ENCODE measurements at places on chromosomes 3 and 15.
A peak's percentile ranks its signal among the peaks of the same experiment; 100 is the strongest.

GRCh38 chr15:23422946-23423708 lies 23.9 kb downstream of the GOLGA6L2 start:
- no peaks in the 10 kb centered on the region for H3K27me3 ChIP-seq
- DNase-seq, result peak; percentile 15
- H3K4me1 ChIP-seq, result no peaks in the 10 kb centered on the region

- no peaks in the 10 kb centered on the region for H3K27me3 ChIP-seq
- DNase-seq, result no peak
- H3K4me3 ChIP-seq, result no peak overlapping the region
Observed at GRCh38 chr3:128081846-128082245, 29.6 kb downstream of the SEC61A1 start.

DNA sequence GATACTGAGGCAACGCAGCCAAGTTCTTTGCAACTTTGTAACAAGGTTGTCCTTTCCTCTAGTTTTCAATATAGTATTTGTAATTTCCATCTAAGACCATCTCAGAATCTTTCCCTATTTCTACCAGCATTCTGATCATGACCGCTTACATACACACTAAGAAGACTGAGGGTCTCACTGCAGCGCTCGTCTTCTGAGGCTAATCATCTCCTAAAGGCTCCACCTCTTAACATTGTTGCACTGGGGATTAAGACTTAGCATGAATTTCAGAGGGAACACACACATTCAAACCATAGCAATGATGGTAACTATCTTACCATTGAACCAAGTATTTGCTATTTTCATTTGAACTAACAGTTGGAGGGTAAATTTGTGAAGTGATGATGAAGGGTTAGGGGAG lies 463.3 kb upstream of the CCDC54 start:
- H3K36me3 ChIP-seq, result no peaks in the 10 kb centered on the region
- H3K27ac ChIP-seq, result no peak overlapping the region
- no peaks in the 10 kb centered on the region for H3K27me3 ChIP-seq
- no peaks in the 10 kb centered on the region for H3K4me1 ChIP-seq

- no peaks in the 10 kb centered on the region for H3K4me1 ChIP-seq
- no peaks in the 10 kb centered on the region for H3K27me3 ChIP-seq
- no peaks in the 10 kb centered on the region for H3K36me3 ChIP-seq
- H3K4me3 ChIP-seq, result no peak overlapping the region
Observed at GRCh38 chr3:149990423-149990948, 19.8 kb upstream of the PFN2 start.

- H3K27me3 ChIP-seq, result no peaks in the 10 kb centered on the region
- H3K36me3 ChIP-seq, result no peaks in the 10 kb centered on the region
- H3K4me3 ChIP-seq, result no peak overlapping the region
- H3K4me1 ChIP-seq, result no peaks in the 10 kb centered on the region
- H3K27ac ChIP-seq, result no peak overlapping the region
Observed at GRCh38 chr3:165635791-165636683, 201.2 kb downstream of the BCHE start.

DNA sequence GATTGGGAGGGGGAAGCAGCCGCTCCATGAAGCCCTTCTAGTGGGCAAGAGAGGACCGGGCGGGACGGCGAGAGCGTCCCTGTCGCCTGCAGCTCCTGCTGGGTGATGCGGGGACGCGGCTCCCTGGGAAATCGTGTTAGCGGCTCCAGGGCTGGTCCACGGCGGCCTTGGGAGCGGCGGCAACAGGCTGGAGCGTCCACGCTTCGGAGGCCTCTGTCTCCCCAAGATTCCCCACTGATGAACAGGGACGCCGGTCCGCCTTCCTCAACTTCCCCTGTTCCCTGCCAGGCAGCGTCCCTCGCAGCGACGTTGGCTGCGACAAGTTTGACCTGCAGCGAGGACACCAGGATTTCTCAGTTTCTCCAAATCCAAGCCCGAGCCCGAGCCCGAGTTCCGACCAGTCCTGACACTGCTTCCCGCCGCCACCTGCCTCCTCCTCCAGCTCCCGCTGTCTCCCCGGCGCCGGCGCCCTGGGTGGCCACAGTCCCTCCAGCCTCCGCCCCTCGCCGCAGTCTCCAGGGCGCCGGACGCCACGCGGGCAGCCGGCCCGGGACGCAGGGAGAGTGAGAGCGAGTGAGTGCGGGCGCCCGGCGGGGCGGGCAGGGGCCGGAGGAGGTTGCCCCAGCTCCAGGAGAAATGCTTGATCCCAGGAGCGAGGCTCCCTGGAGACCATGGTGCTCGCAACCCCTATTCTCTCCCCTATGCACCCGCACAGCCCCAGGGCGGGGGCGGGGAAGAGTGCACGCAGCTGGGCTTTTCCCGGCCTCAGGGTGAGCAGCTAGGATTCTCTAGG lies 78.1 kb upstream of the RNF7 start:
- H3K36me3 ChIP-seq, result no peaks in the 10 kb centered on the region
- peak overlapping the region; percentile 27 for H3K4me3 ChIP-seq
- H3K4me1 ChIP-seq, result peaks cover 6% of the 10 kb centered on the region
- peak overlapping the region; percentile 5 for H3K27ac ChIP-seq

- no peak for DNase-seq
- no peaks in the 10 kb centered on the region for H3K36me3 ChIP-seq
- H3K27ac ChIP-seq, result no peak overlapping the region
- no peaks in the 10 kb centered on the region for H3K4me1 ChIP-seq
- H3K27me3 ChIP-seq, result no peaks in the 10 kb centered on the region
Observed at GRCh38 chr15:91073077-91073476, 27.0 kb upstream of the SV2B start.

- no peak overlapping the region for H3K27ac ChIP-seq
- no peaks in the 10 kb centered on the region for H3K4me1 ChIP-seq
- H3K4me3 ChIP-seq, result no peak overlapping the region
- no peaks in the 10 kb centered on the region for H3K36me3 ChIP-seq
- no peak for DNase-seq
Observed at GRCh38 chr15:58217460-58217859, 79.3 kb downstream of the AQP9 start.

DNA sequence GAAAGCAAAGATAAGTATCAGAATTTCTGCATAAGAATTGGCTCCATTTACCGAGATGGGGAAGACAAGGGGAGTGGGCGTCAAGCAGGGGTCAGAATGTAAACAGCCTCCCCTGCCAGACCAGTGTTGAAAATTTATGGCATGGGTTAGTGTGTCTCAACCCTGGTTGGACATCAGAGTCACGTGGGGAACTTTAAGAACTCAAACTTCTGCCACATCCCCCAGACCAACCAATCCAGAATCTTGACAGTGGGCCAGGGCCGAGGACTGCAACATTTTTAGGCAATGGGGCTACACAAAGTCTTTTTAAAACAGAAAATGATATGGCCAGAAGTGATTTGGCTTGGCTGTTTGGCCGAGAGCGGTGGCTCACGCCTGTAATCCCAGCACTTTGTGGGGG lies 14.3 kb upstream of the MASP1 start:
- no peaks in the 10 kb centered on the region for H3K27me3 ChIP-seq
- DNase-seq, result no peak

DNA sequence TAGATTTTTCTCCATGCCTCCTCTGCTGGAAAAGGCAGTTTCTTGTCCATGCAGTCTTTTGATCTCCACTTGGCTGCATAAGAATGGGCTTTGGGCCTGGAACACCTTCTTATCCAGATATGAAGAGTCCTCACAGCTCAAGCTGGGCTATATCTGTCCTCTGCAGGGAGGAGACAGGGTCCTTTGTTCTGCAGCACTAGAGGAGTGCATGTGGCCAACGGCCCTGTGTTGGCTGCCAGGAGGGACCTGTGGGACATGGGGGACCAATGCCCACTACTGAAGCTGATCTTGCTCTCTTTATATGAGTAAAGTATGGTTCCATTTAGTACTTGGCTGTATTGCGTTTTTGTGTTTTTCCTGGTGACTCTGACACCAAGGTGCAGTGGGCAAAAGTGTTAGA lies 157.3 kb upstream of the ABI3BP start:
- no peaks in the 10 kb centered on the region for H3K4me1 ChIP-seq
- H3K27ac ChIP-seq, result no peak overlapping the region
- no peak for DNase-seq
- H3K27me3 ChIP-seq, result no peaks in the 10 kb centered on the region
- no peaks in the 10 kb centered on the region for H3K36me3 ChIP-seq

GRCh38 chr3:149592758-149593240 lies 65.0 kb downstream of the WWTR1 start:
- H3K36me3 ChIP-seq, result no peaks in the 10 kb centered on the region
- no peak for DNase-seq
- H3K27ac ChIP-seq, result no peak overlapping the region
- no peaks in the 10 kb centered on the region for H3K4me1 ChIP-seq

DNA sequence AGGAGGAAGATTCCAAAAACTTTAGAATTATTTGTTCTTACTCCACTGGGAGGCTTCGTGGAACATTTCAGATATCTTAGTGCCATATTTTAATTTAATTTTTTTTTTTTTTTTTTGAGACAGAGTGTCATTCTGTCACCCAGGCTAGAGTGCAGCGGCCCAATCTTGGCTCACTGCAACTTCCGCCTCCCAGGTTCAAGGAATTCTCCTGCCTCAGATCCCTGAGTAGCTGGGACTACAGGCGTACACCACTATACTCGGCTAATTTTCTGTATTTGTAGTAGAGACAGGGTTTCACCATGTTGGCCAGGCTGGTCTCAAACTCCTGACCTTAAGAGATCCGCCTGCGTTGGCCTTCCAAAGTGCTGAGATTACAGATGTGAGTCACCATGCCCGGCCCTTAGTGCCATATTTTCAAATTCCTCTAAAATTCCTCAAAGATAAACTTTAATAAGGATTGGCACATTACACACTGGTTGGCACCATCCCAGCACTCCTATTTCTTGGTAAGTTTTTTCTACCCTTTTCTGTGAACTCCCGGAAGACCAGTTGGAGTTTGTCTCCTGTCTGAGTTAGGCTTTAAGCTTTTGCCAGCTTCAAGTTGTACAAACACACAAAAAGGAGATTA lies 693.7 kb downstream of the MCTP2 start:
- no peak overlapping the region for H3K27ac ChIP-seq
- DNase-seq, result no peak
- H3K27me3 ChIP-seq, result no peaks in the 10 kb centered on the region

DNA sequence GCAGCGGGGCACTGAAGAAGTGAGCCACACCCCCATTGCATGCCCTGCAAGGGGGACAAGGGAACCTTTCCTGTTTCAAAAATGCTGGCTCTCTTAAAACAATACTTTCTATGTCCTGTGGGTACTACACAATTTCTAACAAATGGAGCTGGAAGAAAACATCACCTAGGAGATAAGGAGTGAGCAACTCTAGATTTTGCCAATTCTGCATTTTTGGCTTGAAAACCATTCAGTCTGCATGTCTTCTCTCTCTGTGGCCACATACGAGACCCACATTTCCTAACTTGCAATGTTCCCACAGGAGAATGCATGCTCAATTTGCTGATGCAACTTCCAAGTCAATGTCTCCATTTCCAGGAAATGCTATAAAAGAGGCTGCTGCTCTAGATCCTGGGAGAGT lies 662.0 kb downstream of the SQOR start:
- H3K36me3 ChIP-seq, result no peaks in the 10 kb centered on the region
- H3K4me1 ChIP-seq, result no peaks in the 10 kb centered on the region
- DNase-seq, result no peak
- no peaks in the 10 kb centered on the region for H3K27me3 ChIP-seq

- DNase-seq, result no peak
- H3K36me3 ChIP-seq, result no peaks in the 10 kb centered on the region
- no peaks in the 10 kb centered on the region for H3K27me3 ChIP-seq
- peak overlapping the region; percentile 86 for H3K4me3 ChIP-seq
- H3K27ac ChIP-seq, result no peak overlapping the region
Observed at GRCh38 chr15:89333011-89333860, 1.4 kb downstream of the POLG start.

DNA sequence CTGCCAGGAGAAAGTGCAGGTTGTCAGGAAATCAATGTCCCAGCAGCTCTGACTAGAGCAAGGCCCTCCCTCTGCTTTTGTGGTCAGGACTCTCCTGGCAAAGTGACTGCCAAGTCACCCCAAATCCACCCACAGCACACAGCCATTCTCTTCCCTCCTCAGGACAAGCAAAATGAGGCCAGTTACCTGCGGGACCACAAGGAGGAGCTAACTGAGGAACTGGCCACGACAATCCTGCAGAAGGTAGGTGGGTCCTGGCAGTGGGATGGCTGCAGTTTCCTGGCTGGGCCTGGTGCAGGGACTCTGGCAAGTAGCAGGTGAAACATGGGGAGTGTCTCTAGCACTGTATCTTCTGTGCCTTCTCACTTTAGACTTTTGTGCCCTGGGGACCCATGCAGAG lies 142.5 kb upstream of the EIF1B start:
- H3K27me3 ChIP-seq, result no peaks in the 10 kb centered on the region
- no peak overlapping the region for H3K4me3 ChIP-seq
- DNase-seq, result no peak
- H3K36me3 ChIP-seq, result no peaks in the 10 kb centered on the region
- H3K4me1 ChIP-seq, result no peaks in the 10 kb centered on the region

- no peaks in the 10 kb centered on the region for H3K4me1 ChIP-seq
- no peak overlapping the region for H3K4me3 ChIP-seq
- H3K36me3 ChIP-seq, result no peaks in the 10 kb centered on the region
- DNase-seq, result no peak
Observed at GRCh38 chr3:187665010-187665409, 5.2 kb downstream of the SST start.

- H3K36me3 ChIP-seq, result no peaks in the 10 kb centered on the region
- no peak for DNase-seq
- H3K27ac ChIP-seq, result no peak overlapping the region
Observed at GRCh38 chr3:153856932-153857331, 264.3 kb upstream of the ARHGEF26 start.

DNA sequence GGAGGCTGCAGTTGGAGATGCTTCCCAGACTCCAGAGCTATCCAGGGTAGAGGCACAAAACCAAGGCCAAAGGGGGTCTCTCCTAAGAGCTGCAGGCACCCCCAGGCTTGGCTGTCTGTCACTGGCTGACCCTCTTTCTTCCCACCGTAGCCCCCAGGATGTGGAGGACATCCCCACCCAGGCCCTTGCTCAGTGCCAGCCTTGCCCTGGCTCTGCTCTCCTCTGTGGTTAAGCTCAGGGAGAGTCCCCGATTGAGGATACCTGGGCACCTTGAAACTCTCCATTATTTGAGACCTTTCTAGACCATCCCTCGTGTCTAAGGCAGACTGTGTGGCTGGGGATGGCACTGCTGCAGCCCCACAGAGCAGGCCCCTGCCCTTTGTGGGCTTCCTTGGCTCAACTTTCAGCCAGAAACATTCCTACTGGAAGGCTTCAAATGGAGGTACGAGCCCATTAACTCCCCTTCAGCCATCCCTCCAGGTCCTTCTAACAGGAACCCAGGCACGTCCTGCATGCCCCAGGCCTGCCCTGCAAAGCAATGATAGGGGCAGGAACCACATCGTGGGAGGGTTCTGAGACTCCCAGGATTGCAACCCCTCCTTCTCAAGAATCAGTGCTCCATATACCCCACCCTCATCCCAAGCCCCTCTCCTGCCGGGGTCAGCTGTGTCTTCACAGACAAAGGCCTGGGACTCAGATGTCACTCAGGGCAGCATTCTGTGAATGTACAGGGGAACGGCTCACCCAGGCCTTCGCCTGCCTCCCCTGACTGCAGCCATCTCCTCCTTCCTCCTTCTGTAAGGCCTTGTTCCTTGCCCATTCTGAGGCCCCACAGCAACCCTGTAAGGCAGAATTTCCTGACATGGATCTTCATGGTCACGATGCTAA lies 102.9 kb upstream of the ABHD17C start:
- no peaks in the 10 kb centered on the region for H3K36me3 ChIP-seq
- no peak overlapping the region for H3K27ac ChIP-seq
- H3K4me1 ChIP-seq, result no peaks in the 10 kb centered on the region
- no peaks in the 10 kb centered on the region for H3K27me3 ChIP-seq
- no peak overlapping the region for H3K4me3 ChIP-seq

Measured in Peyer's patch (tissue), 4 donors.